ENCODE measurements at places on chromosomes 12 and 14.

- no peak for DNase-seq
Observed at GRCh38 chr12:103838254-103838914, 2.6 kb downstream of the NT5DC3 start.

DNA sequence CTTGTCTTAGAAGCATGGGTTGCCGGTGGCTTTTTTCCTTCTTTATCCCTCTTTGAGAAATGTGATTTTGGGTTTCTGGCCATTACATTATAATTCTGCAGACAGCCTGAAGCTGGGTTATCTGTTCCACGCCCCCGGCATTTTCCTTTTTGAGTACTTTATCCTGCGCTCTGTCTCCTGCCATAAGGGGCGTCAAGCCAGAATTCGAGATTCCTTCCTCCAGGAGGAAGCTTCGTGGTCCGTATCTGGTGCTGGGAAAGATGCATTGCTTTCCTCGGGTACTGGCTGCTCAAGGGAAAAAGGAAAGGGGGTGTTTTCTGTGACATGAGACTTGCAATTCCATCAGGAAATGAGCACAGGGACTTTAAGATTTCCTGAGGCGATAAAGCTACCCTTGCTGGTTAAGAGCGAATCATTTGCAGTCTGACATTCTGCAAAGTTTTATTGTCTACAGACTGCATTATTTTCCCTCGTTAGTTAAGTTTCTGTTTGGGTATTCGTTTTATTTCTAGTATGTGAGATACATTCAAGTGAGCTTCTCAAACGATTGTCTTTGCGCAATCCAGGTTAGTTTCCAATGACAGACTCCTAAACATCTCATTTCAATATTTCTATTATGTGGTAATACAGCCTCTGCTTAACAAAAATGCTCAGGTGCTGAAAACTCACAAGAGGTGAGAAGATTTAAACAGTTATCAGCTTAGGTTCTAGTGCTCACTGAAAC, 694 bp downstream of the AKAP5 start:
- no peak for DNase-seq

DNA sequence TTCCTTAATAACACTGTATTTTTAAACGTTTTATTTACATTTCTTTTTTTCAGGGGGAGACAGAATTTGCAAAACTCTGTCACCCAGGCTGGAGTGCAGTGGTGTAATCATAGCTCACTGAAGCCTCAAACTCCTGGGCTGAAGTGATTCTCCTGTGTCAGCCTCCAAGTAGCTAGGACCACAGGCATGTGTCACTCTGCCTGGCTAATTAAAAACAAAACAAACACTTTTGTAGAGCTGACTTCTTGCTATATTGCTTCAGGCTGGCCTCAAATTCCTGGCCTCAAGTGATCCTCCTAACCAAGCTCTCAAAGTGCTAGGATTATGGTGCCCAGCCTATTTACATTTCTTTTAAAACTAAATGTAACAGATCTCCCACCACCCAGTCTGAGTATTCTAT, 12.7 kb downstream of the CPSF6 start:
- DNase-seq, result no peak

GRCh38 chr14:99838639-99839134, 45.5 kb downstream of the EML1 start:
- DNase-seq, result no peak

DNA sequence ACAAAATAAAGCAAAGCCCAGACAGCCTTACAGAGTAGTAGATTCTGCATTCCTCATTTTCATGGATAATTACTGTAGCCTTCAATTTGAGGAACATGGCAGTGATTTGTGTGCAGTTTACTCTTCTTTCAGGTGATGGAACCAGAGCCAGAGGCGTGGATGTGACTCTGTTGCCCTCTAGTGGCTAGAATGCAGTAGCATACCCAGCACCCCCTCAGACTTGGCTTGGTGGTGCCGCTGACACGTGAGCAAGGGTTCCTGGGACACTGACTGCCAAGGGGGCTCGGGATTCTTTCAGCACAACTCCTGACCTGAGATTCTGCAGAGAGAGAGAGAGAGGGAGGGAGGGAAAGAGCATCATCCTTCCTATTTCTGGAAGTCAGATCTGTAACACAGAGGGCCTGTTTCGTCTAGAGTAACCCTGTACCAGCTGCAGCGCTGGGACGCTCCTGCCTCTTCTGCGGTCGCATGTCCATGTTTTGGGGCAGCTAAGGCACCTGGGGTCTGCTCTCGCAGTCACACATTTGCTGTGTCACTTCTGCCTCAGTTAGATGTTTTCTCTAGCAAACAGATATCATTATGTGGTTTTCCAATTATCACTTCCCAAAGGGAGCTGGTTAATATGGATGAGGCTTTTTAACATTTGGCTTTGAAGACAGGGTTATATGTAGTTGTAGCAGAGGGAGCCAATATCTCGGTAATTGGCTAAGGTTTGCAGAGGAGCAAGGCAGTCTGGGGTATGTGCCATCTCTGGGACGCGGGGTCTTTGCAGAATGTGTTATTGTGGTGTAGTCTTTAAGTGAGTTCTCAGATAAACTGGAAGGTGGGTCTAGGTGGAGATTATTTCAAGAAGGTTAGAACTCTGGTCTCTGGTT, 428.1 kb downstream of the NRXN3 start:
- DNase-seq, result peak; percentile 15

DNA sequence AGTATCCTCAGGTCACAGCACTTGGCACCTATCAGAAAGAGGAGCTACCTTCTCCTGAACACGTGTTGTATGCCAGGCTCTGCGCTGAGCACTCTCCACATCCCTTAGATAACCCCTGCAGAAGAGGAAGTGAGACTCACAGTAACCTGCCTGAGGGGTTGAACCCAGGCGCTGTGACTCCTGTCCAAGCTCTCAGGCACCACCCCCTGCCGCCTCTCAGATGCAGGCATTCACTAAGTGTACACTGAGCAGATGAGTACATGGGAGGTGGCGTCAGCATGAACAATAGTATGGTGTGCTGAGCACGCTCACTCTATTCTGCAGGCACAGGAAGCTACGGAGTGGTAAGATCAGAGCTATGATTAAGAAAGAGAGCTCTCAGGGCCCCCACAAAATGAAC, 21.0 kb upstream of the RIC8B start:
- DNase-seq, result no peak

GRCh38 chr12:110686294-110686903, 2.5 kb downstream of the HVCN1 start:
- no peak for DNase-seq

DNA sequence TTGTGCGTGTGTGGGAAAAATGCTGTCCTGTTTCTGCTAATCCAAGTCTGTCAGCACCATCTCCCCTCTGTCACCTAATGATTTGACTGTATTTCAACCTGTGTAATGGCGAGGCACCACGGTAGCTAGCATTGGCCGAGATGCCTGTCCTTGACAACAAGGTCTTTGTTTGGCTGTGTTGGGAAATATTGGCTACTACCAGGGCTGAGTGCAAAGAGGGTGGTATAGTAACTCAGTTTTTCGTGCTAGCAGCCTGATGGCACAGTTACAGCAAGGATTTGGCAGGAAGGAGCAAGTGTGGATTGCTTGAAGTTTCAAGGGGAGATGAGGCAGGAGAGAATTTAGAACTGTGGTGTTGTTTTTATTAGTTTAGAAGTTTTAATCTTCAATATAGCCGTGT, 440.3 kb upstream of the RGS6 start:
- DNase-seq, result no peak

- DNase-seq, result peak; percentile 6
Observed at GRCh38 chr12:116325336-116325664, 47.8 kb upstream of the MED13L start.

DNA sequence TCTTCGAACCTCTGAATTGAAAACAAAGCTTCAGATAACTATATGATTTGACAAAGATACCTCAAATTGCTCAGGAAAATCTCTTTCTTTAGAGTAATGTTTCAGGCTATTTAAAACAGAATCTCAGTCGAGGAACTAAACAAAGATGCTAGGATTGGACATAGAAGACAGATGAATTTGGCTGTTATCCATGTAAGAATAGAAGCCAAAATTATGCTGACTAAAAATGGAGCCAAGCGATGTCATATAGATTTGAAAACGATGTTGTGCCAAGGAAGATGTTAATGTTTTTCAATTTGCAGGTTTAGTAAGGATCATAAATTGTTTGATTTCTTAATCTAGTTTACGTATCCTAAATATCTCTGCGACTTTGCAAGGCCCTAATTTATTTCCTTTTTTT, 295.9 kb downstream of the FOXG1 start:
- no peak for DNase-seq

- no peak for DNase-seq
Observed at GRCh38 chr14:24845851-24846250, 204.1 kb downstream of the STXBP6 start.
